HFFc6 (cell line): ENCODE measurements at places on chromosomes 6 and 20. TPM values are rescaled to one million over a fixed set of nuclear protein-coding genes. Genes with fewer than 3 reads are reported as not detected.
A peak's percentile ranks its signal among the peaks of the same experiment; 100 is the strongest.

DNA sequence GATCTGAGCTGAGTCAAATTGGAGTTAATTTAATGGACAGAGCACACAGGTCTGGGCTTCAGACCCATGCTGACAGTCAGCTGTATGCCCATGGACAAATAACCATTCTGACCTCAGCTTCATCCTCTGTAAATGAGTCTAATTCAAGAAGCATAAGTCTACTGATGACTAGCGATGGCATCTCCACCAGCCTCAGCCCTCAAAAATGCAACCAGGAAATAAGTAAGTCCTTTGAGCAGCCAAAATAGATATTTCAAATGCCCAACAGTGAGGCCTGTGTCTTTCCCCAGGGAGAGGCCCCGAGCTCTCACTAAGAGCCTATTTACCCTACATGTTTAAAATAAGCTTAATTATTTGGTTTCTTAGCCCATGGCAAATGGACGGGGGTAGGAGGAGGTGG, 114.2 kb upstream of the MTHFD1L start:
- DNase-seq = peak; percentile 8

GRCh38 chr6:106772270-106773142, 143.1 kb downstream of the QRSL1 start:
- no peak for DNase-seq

DNA sequence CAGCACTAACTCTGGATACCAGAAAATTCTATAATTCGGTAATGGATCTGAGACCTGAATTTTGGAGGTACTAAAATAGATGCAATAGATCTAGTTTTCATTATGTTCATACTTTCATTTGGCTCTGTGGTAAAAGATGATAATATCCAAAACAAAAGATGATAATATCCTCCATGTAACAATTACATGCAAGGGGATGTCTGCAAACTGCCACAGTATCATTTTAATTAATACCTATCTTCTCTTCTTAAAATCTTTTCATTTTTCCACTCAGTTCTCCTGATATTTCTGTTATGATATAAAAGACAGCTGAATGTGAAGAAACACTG, 15.6 kb downstream of the BTN2A1 start:
- no peak for DNase-seq

DNA sequence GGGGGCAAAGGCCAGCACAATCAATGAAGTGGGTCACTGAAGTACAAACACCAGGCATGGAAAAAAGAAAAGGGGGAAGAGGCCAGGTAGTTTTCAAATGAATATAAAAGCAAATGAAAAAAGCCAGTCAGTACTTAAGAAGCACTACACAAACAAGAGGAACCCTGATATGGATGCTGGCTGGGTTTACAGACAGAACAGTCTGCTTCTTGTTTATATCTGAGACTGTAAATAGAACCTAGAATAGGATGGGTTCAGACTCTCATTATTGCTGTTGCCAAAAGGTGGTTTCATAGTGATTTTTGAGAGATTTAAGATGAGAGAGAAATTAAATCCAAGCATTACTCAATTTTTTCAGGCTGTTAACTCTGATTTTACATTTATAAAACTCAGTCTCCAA, 24.1 kb downstream of the USP45 start:
- DNase-seq = no peak

GRCh38 chr6:105810105-105810921, 275.8 kb upstream of the PRDM1 start:
- DNase-seq = peak; percentile 90

DNA sequence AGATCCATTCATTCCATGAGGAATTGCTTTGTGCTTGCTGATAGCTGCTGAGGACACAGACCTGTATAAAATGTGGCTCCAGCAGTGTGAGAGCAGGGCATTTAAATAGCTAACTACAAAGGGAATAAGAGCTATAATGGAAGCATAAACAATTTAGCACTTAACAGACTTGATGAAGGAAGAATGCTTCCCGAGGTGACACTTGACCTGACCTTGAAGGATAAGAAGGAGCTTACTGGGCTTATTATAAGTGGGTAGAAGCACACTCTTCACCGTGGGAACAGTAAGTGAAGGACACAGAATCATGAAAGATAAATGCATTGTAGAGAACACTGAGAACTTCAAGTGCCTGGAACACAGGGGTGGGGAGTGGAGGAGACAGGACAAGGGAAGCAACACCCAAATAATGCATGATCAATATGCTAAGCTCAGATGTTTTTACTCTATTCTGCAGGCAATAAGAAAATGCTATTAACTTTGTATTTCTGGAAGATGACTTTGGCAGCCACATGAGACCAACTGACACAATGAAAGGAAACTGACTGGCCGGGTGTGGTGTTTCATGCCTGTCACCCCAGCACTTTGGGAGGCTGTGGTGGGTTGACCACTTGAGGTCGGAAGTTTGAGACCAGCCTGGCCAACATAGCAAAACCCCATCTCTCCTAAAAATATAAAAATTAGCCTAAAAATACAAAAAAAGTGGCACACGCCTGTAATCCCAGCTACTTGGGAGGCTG, 84.2 kb downstream of the EPB41L2 start:
- DNase-seq = no peak

DNA sequence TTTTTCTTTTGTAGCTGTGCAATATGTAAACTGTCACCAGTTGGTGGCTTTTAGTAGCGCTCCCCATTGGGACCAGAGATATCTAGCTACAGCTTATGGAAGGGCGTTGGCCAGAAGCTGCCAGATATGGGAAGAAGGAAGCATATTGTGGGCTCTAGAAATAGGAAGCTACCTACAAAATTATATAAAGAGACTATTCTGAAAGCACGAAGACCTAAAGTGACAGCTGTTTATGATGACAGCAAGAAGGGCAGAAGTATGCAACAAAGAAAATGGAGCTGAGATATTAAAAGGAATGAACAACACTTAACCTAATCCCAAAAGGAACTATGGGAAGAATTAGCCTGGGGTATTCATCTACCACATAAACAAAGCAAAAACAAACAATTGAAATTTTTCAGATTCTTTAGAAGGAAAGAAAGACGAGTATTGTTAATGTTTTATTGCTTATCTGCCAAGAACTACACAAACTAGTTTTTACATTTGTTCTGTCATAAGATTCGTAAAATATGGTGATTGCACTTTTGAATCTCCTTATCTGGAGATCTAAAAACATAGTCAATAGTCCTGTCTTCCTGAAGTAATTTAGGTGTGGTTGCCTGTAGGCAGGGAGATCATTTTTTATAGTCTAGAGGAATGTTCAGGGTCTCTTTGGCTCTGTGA, 81.6 kb downstream of the NCOA7 start:
- peak; percentile 41 for DNase-seq

DNA sequence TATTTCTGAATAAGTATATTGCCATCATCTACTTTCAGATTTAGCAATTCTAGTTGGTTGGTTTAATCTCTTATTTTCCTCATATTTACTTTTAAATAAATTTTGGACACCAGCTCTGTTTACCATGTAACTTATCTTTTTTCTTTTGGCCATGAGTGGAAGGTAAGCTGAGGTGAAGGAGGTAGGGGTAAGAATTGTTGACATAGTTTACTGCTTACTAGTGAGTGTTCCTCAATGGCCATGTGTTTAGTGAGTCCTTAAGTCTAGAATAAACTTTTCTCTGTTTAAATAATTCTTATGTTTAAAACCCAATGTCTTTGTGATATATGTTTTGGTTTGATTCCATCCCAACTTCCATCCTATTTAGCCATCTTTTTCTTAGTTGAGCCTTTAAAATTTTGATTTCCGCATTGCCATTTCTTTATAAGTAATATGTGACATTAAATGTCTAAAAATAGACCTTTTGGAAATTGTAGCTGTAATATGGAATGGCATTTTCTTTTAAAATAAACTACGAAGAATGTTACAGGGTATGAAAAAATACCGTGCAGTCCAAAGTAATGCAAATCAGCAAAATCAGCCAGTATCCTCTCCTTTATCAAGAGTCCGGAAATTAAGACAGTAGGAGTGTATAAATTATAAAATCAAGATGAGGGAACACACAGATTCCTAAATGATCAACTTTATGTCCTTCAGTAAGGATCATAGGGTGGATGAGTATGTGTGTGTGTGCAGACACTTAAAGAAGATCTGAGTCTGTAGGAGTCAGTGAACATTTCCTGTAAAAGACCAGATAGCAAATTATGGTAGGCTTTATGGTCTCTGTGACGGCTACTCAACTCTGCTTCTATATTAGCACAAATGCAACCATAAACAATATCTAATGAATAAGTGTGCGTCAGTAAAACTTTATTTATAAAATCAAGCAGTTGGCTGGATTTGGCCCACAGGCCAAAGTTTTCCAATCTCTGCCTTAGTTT, 10.3 kb downstream of the STXBP5 start:
- DNase-seq = no peak

GRCh38 chr6:7438011-7438410, 48.4 kb downstream of the RIOK1 start:
- DNase-seq = no peak

GRCh38 chr6:34068462-34069044, 77.3 kb downstream of the GRM4 start:
- DNase-seq = no peak

DNA sequence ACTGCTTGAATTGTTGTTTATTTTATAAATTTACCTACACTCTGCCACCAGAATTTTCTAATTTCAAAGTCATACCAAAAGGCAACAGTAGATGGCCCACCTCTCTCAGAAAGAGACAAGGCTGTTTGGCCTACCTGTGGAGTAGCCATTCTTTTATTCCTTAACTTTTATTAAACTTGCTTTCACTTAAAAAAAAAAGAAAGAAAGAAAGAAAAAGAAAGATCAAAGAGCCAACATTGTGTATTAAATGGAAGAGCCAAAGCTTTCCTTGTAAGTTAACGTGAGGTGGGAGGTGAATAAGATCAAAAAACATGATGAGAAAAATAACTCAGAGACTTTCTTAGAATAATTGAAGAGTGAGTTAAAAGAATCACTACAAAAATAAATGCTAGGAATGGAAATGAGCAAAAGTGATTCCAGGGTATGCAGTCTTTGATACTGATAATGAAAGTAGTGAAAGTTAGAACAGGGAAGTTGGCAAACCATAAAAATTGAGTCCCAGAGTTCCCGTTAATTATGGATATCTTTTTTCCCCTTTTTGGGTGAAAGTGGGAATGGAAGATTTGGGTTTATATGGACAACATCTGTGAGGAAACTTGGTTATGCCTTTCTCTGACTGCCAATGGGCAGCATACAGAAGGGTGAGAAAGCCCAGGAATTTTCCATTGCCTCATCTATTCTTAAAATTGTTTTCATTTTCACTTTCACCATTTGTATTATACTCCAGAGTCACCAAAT, 35.9 kb upstream of the MYB start:
- DNase-seq = peak; percentile 32

- DNase-seq = no peak
Observed at GRCh38 chr6:131065824-131066171, 2.8 kb upstream of the EPB41L2 start.

GRCh38 chr20:20003031-20003954, 13.9 kb upstream of the NAA20 start:
- DNase-seq = no peak

DNA sequence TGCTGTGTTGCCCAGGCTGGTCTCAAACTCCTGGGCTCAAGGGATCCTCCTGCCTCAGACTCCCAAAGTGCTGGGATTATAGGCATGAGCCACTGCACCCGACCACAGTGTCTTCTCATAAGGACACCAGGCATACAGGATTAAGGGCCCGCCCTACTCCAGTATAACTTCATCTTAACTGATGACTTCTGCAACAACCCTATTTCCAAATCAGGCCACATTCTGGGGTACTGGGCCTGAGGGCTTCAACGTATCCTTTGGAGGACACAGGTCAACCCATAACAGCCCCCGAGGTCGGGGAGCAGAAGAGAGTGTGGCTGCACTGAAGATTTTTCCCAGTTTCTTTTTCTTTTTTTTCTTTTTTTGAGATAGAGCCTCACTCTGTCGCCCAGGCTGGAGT, 39.7 kb downstream of the SUN5 start:
- DNase-seq = no peak

DNA sequence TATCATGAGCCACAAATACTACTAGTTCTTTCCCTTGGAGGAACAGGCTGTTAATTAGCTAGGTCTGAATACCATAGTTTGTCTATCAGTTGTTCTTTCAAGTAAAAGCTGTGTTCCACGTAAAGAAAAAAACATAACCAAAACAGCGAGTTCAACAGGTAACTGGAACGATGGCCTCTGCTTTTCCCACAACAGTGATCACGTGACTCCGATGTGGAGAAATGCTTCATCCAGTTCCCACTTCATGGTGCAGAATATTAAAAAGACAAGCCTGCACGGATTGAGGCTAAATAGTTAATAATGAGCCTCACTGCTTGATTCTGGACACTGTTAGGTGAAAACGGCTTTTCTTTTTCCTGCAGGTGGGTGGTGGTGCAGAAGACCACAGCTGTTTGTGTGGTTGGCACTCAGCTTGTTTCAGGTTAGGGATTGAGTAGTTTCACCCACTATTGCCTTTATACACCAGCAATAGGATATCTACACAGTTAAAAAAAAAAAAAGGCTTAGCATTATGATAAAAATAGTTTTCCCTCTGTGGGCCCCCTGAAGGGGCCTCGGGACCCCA, 88.1 kb downstream of the DACT2 start:
- no peak for DNase-seq

DNA sequence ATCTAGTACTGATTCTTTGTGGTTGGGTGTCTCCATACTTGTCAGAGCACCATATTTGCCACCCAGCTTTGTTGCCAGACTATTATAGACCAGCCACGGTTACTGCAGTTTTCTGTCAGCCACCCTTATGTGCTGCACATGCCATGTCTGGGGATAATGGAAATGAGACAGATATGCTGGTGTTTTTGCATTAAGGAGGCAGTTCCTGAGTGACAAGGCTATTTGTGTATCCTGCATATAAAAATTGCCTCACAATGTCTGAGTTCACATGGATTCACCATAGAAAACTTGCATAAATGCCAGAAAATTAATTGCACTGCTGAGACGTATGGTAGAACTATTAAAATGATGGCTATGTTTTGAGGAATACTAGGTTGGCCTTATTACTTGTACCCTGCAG, 51.8 kb downstream of the NKAIN2 start:
- no peak for DNase-seq

- no peak for DNase-seq
Observed at GRCh38 chr6:128284128-128284527, 236.3 kb downstream of the PTPRK start.

The SYTL3 gene
- total RNA-seq = 3.5 to 6.6 TPM (median 4.0 TPM) in 3 replicates

The ANKRD66 gene
- total RNA-seq = not detected in 2 replicates

The VSX1 gene
- total RNA-seq = not detected in 2 replicates

The CDH26 gene
- 0.10 TPM in 1 of 3 replicates, not detected in the others for total RNA-seq

The ANKEF1 gene
- not detected in 2 replicates for total RNA-seq

The SSTR4 gene
- total RNA-seq = not detected in 2 replicates
